ENCODE measurements at places on chromosomes 2 and 18. TPM values are rescaled to one million over a fixed set of nuclear protein-coding genes. Genes with fewer than 3 reads are reported as not detected.

The ACOXL gene
- not detected for total RNA-seq

The LAMA1 gene
- 2.0 TPM for total RNA-seq

The HOXD13 gene
- not detected for total RNA-seq

The SERPINE2 gene
- 32.2 TPM for total RNA-seq

The SP5 gene
- total RNA-seq, result not detected

The MC5R gene
- total RNA-seq, result not detected

The RBM44 gene
- 0.22 TPM for total RNA-seq

The LRATD1 gene
- total RNA-seq, result 6.5 TPM

The INPP5D gene
- 10.2 TPM for total RNA-seq

The ABCG5 gene
- total RNA-seq, result not detected

The RAB17 gene
- total RNA-seq, result under 0.01 TPM

The SERPINB3 gene
- not detected for total RNA-seq

The GPBAR1 gene
- total RNA-seq, result 1.2 TPM

The SPTBN1 gene
- total RNA-seq, result 600 TPM

The KIF5C gene
- under 0.01 TPM for total RNA-seq

The POLR1B gene
- total RNA-seq, result 8.2 TPM

The SULT1C3 gene
- not detected for total RNA-seq

The PLA2R1 gene
- 2.7 TPM for total RNA-seq

The POTEC gene
- not detected for total RNA-seq

The IL36B gene
- not detected for total RNA-seq

The HOXD12 gene
- not detected for total RNA-seq

The RGPD4 gene
- not detected for total RNA-seq

The TRABD2A gene
- total RNA-seq, result 0.54 TPM

The CTIF gene
- total RNA-seq, result 102 TPM

The RND3 gene
- 111 TPM for total RNA-seq

The ACTG2 gene
- 0.39 TPM for total RNA-seq

The DES gene
- total RNA-seq, result under 0.01 TPM

The DHRS9 gene
- total RNA-seq, result not detected

The SLC4A3 gene
- 5.9 TPM for total RNA-seq

The MBP gene
- total RNA-seq, result 83.7 TPM

The PSMA8 gene
- total RNA-seq, result not detected

The MC2R gene
- not detected for total RNA-seq

The FOXI3 gene
- not detected for total RNA-seq

The SERPINB11 gene
- total RNA-seq, result not detected

The LYPD1 gene
- not detected for total RNA-seq

The DLGAP1 gene
- total RNA-seq, result not detected

The RUFY4 gene
- not detected for total RNA-seq

The GKN2 gene
- not detected for total RNA-seq

The LHCGR gene
- not detected for total RNA-seq

The ELOA2 gene
- not detected for total RNA-seq

The FECH gene
- total RNA-seq, result 17.7 TPM

The MAPRE3 gene
- 1.3 TPM for total RNA-seq

The ARHGAP28 gene
- 3.1 TPM for total RNA-seq

The CYP1B1 gene
- total RNA-seq, result 6.3 TPM

The PXDN gene
- 335 TPM for total RNA-seq

The DNER gene
- 7.9 TPM for total RNA-seq

The CBLN2 gene
- total RNA-seq, result 0.79 TPM

The CD8A gene
- total RNA-seq, result not detected

The SERPINB13 gene
- not detected for total RNA-seq

The UPP2 gene
- total RNA-seq, result not detected

The SGPP2 gene
- total RNA-seq, result not detected

The CGREF1 gene
- 0.33 TPM for total RNA-seq

The RTP5 gene
- not detected for total RNA-seq

The IRS1 gene
- 24.7 TPM for total RNA-seq

The SUPT7L gene
- 36.4 TPM for total RNA-seq

The CYRIA gene
- 5.5 TPM for total RNA-seq

All from placental epithelial cell (primary cell).